HepG2 (cell line): ENCODE measurements at places on chromosomes 13 and 19. TPM values are rescaled to one million over a fixed set of nuclear protein-coding genes. Genes with fewer than 3 reads are reported as not detected.

DNA sequence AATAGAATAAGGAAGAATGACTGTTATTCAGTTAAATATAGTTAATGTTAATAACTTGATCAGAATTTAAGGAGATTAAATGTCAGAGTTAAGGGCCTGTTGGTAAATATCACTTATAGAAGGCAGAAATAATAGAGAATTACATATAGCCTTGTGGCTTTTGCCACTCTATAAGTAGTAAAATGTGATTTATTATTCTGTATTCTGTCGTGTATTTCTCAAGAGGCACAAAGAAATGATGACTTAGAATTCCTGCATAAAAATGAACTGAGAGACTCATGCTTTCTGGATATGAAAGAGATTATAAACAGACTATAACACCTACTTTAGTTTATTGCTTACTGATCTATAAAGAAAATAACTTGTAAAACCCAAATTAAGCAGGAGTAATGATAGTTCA is 40.1 kb downstream of the GPC6 start:
- DNase-seq, result no peak

GRCh38 chr19:40163541-40164129 is 27.6 kb upstream of the MAP3K10 start:
- no peak for DNase-seq

The FAM83E gene
- 0.60 TPM in 1 of 2 replicates, not detected in the other for total RNA-seq

DNA sequence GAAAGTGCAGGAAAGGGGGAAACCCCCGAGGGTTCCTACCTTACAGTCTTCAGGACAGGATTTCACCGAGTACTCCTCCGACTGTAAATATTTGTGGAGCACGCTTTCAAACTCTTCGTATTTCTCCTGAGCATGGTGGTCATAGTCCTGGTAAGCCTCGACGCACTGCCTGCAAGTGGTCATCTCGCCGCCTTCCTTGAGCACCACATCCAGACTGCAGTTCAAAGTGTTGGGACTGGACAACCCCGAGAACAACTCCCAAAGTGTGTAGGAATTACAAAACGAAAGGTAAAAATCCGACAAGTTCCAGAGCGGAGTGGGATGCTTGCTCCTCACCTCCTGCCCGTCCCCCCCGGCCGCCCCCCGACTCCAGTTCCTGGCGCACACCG is 349.7 kb downstream of the LIG4 start:
- no peak for DNase-seq

DNA sequence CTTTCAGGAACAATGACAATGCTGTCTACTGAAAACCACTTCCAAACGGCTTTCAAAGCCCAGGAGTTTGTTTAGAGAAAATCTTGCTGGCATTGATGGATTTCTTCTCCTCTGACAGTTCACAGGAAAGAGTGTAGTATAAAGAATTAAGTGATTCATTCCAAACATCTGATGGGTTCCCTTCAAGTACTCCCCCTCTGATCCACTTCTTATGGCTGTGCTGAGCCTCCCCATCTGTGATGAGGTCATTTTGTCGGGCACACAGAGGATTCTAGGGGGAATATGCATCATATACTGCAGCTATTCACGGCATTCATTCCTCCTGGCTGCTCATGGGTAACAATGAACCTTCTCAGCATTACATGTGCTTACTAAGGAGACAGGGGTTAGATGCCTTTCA is 107.9 kb downstream of the RGCC start:
- peak; percentile 24 for DNase-seq

DNA sequence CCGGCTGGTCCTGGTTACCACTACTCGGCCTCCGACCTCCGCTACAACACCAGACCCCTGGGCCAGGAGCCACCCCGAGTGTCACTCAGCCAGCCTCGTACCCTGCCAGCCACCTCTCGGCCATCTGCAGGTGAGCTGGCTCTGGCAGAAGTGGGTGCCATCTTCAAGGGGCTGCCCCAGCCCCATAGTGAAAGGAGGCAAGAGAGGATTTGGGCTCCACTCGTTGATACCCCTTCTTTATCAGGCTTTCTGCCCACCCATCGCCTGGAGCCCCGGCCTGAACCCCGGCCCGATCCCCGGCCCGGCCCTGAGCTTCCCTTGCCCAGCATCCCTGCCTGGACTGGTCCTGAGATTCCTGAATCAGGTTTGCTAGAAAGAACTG is 7.1 kb downstream of the LTBP4 start:
- DNase-seq, result no peak

GRCh38 chr13:81377921-81378320 is 1037.0 kb upstream of the SPRY2 start:
- no peak for DNase-seq

DNA sequence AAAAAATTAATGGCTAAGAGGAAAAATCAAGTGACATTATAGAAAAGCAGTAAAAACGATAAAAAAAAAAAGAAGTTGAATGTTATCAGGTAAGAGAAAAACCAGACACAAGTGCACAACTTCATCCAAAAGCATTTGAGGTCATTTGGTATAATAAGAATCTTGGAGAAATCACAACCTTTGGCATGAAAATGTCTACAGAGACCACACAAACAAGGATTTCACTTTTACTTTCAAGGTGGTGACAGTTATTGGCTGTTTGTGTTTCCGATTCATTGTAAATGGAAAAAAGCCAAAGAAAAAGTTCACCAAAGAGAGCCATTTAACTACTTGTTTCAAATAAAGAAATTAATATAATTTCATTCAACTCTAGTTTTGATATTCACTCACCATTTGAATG is 1193.5 kb downstream of the PCDH9 start:
- DNase-seq, result no peak

DNA sequence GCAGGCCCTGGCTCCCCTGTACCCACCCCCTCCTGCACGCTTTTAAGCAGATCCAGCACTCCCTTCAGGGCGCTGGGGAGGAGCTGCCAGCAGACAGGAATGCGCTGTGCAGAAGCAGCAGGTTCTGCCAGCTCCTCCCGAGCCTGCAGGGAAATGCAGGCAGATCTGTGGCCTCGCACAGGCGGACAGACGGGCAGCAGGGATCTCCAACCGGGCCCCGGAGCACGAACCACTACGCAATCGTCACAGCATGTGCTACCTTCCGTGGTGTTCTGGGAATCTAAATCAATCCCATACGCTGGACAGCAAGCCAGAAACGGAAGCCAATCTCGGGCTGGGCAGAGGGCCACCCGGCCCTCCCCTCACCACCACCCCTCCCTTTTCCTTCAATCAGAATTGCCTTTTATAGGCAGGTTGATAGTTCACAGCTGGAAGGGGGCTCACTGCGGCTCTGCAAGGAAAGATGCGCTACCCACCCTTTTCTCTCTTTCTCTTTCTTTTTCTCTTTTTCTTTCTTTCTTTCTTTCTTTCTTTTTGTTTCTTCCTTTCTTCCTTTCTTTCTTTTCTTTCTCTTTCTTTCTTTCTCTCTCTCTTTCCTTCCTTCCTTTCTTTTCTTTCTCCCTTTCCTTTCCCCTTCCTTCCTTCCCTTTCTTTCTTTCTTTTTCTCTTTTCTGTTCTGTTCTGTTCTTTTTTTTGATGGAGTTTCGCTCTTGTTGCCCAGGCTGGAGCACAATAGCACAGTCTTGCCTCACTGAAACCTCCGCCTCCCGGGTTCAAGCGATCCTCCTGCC is 99.9 kb downstream of the GNG7 start:
- DNase-seq, result no peak

- peak; percentile 15 for DNase-seq
Measured at GRCh38 chr19:41588497-41589209, 12.7 kb downstream of the CEACAM21 start.

DNA sequence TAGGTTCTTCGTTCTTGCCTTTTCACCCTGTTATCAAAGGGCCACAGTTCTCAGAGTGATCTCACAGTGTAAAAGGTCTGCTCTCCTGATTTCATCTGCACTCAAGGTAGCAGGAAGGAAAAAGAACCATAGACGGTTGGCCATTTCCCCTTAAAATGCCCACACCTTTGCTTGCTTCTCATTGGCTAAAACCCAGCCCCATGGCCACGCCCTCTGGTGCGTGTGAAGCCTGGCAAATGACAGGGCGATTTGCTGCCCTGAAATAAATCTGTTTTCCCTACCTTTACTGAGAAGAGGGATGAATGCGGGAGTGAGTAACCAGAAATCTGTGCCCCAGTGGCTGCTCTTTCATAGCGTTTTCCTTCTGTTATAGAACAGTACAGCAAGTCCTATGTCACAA is 269.3 kb downstream of the POU4F1 start:
- no peak for DNase-seq

DNA sequence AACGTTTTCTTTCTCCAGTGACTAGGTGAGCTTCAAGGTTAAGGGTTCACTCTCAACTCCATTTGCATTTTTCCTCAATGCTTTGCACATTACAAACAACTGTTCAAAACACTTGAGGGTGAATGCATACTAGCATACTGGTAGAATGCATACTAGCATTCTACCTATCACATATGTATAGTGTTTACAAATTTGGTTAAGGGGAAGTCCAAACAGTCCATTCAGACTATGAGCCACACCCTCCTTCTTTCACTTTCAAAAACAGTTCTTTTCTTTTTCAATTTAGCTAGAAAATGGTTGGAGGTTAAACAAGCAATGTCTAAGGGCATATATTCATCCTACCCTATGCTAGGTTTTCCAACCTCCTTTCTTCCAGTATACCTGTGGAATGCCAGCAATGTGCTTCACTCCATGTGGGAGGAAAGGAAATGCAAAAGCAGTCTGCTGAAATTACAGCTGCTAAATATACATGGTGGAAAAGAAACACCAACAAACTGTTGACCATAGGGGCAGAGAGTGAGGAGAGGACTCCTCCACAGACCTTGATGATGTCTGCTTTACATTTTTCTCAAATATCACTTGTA is 102.6 kb downstream of the DOCK9 start:
- no peak for DNase-seq

GRCh38 chr19:41030651-41031050 is 39.6 kb downstream of the CYP2B6 start:
- no peak for DNase-seq

DNA sequence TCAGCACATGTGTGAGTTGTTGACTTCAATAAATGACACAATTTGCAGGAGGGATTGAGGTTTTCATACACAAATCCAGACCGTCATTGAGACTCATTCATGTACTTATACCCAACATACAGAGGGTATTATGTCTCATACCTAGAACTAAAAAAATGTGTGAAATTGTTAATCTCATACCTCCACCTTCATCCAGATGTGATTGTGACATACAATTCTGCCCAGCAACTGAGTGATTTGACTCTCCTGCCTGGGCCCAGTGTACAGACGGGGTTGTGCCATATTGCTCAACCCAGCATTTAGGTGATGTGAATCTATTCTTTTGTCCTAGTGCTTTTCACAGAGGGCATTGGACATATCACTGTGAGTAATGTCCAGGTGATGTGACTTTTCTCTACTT is 12.6 kb upstream of the ZNF681 start:
- no peak for DNase-seq

GRCh38 chr13:46639033-46639981 is 86.3 kb downstream of the LRCH1 start:
- DNase-seq, result peak; percentile 20

DNA sequence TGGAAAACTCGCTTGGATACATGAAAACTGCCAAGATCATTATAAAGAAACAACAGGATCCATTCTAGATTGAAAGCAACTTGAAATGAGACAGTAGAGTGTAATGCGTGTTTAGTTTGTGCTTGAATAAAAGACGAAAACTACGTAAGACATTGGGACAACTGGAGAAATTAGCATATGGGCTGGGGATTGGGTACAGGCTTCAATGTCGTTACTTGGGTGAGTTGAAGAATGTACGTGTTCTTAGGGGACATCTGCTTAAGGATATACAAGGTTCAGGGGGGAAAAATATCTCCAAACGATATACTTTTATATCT is 471 bp upstream of the ERVK3-1 start:
- DNase-seq, result no peak

GRCh38 chr19:56934438-56935090 is 94.0 kb upstream of the PEG3 start:
- DNase-seq, result peak; percentile 92

GRCh38 chr19:54380897-54381296 is 16.2 kb upstream of the LAIR1 start:
- DNase-seq, result no peak

The CCDC122 gene
- 3.5 and 5.1 TPM in 2 replicates for total RNA-seq

- DNase-seq, result no peak
Measured at GRCh38 chr13:33745370-33746324, 72.3 kb upstream of the RFC3 start.

DNA sequence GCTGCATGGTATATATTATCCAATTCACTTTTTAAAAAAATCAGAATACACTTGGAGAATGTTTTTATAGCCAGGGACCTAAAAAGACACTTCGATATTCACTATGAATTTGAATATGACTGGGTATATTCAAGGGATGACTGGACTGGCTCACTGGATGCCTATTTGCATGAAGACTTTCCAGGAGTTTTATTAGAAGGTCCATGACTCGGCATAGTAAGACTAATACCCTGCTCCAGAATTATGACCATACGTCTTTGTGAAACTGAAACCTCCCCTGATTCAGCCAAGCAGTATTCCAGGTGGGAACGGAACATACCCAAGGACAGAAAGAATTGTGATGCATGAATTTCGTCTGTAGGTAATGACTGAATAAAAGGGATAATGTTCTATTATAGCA is 3.9 kb upstream of the FAM216B start:
- no peak for DNase-seq

DNA sequence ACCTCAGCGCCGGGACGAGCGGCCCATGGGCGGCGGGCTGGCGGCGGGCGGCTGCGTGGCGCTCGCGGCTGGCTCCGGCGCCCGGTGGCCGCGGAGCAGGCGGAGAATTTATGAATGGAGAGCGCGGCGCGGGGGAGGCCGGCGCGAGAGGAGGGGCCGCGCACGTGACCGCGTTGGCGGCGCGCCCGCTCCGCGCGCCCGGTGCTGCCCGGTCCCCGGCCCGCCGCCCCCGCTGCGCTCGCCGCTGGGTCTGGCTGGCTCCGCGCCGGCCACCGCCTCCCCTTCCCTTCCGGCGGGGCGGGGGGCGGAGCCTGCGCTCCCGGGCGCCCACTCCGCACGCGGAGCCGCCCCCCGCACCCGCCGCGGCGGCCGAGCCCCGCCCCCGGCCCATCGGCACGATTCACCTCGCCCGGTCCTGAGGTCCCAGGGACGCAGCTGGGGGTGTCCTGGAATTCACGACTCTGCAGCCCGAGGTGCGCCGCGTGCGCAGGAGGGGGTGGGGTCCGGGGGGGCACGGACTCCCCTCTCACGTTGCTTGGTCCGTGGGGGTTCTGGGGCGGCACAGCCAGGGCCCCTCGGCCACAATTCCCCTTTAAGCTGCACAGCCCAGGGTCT is at the start of gene CBARP:
CBARP (minus strand) TSS at position 252 of the 615 bp plus-strand sequence. CDS start 1,905 bp downstream, outside the sequence.
- no peak for DNase-seq

The SIGLEC8 gene
- not detected in 2 replicates for total RNA-seq

The COPE gene
- 188 and 189 TPM in 2 replicates for total RNA-seq

GRCh38 chr13:35916146-35916545 is 215.0 kb downstream of the DCLK1 start:
- DNase-seq, result no peak

The ZNF497 gene
- total RNA-seq, result 1.1 and 1.9 TPM in 2 replicates

The PLA2G4C gene
- total RNA-seq, result 0.87 and 1.7 TPM in 2 replicates

- DNase-seq, result peak; percentile 16
Measured at GRCh38 chr13:46717275-46717674, 79.7 kb downstream of the ESD start.

The IL27RA gene
- total RNA-seq, result 3.4 and 8.1 TPM in 2 replicates

- no peak for DNase-seq
Measured at GRCh38 chr13:50535050-50535449, 308.4 kb downstream of the DLEU7 start.
